ENCODE measurements at places on chromosomes 3 and 15. TPM values are rescaled to one million over a fixed set of nuclear protein-coding genes. Genes with fewer than 3 reads are reported as not detected.

PIGX gene
- polyA plus RNA-seq: 11.1 TPM

MYD88 gene
- polyA plus RNA-seq: 35.8 TPM

CADM2 gene
- 0.34 TPM for polyA plus RNA-seq

ADAMTS17 gene
- polyA plus RNA-seq: 0.11 TPM

SNX22 gene
- 1.6 TPM for polyA plus RNA-seq

POLG gene
- polyA plus RNA-seq: 44.8 TPM

MUC20 gene
- polyA plus RNA-seq: 2.4 TPM

PROK2 gene
- 0.23 TPM for polyA plus RNA-seq

ZMAT3 gene
- 2.2 TPM for polyA plus RNA-seq

SNURF gene
- 2.2 TPM for polyA plus RNA-seq

ANKRD63 gene
- not detected for polyA plus RNA-seq

DUOX2 gene
- 0.08 TPM for polyA plus RNA-seq

FBXL2 gene
- 2.2 TPM for polyA plus RNA-seq

NOX5 gene
- polyA plus RNA-seq: 0.13 TPM

GPR160 gene
- polyA plus RNA-seq: 11.0 TPM

RASL12 gene
- 1.7 TPM for polyA plus RNA-seq

ARNT2 gene
- 1.5 TPM for polyA plus RNA-seq

FGF12 gene
- polyA plus RNA-seq: 2.6 TPM

GABRB3 gene
- polyA plus RNA-seq: 2.1 TPM

WDR93 gene
- polyA plus RNA-seq: 0.92 TPM

FAM107A gene
- polyA plus RNA-seq: 60.3 TPM

HHLA2 gene
- 0.25 TPM for polyA plus RNA-seq

HAUS2 gene
- 8.1 TPM for polyA plus RNA-seq

AGBL1 gene
- polyA plus RNA-seq: not detected

FBLN2 gene
- 147 TPM for polyA plus RNA-seq
